ENCODE measurements at places on chromosomes 5 and 9. TPM values are rescaled to one million over a fixed set of nuclear protein-coding genes. Genes with fewer than 3 reads are reported as not detected.

DNA sequence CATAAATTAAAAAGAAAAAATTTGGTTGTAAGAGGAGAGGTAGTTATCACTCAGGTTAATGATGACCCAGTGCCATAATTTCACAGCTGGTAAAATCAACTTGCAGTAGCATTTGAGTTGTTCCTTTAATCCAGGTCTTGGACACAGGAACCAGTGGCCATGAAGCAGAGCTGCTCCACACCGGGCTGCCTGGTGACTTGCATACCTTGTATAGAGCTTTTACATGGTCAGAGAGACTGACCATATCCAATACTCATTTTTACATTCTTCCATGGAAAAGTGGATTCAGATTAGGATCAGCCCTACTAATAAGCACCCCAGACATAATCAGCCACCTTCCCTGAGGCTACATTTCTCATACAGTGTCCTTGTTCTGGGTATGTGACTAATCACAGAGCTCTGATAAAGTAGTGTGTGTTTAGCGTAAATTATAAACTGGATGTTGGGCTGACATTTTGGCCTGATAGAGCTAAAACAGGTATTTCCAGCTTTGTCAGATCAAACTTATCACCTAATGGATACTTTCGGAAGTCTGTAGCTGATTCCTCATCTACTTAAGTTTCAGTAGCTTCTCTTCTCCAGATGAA is 77.0 kb upstream of the ZSWIM6 start:
- no peak for DNase-seq

- no peak for DNase-seq
These were observed 247.0 kb downstream of the TRPM3 start for GRCh38 chr9:70874451-70874850.

DNA sequence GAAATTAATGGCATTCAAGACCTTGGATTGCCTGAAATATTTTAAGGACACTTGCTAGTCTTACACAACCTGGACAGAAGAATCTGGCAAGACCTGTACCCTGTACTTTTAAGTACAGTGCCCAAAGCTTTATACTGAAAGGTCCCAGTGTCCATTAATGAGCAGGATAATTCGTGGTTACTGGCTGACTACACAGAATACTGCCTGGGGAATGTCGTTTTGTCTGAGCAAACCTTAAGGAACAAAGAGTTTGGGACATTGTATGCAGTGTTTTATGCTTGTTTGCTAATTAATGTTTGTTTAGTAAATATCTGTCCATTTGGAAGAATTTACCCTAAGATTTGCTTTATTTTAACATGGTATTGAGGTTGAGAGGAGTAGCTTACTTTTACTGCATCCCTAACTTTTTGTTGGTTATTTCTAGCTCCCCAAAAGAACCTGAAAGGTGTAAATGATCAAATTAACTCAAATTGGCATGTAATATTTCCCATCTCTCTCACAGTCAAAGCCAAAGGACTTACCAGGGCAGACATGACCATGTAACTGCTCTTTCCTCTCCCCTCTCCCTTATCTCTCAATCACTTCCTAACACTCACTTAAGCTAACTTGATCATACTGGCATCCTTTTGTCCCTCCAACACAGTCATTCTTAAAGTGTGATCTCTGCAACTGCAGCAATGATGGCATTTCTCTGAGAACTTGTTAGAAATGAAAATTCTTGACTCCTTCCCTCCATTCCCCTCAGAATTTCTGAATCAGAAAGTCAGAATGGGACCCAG is 15.7 kb downstream of the RANBP3L start:
- DNase-seq, result no peak

- no peak for DNase-seq
These were observed 48.1 kb downstream of the PAX5 start for GRCh38 chr9:36985769-36986467.

GRCh38 chr5:35482167-35482755 is 135.4 kb upstream of the SPEF2 start:
- DNase-seq, result no peak

GRCh38 chr9:107484117-107484723 is 5.3 kb downstream of the KLF4 start:
- DNase-seq, result peak; percentile 49

DNA sequence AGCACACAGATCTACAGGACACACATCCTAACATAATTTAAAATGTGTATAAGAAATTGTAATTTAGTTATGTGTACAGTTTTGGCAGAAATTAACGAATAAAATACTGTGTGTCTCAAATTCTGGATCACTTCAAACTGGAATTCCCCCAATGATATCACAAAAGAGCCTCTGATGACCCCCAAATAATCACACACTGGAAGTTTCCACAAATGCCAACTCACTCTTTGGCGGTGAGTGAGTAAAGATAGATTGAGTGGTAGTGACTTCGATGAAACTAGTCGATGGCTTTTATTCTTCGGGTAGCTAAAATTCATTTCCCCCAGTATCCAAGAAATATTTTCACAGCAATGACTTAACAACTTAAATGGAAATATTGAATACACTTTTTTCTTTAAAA is 2.2 kb downstream of the ZNF366 start:
- no peak for DNase-seq

DNA sequence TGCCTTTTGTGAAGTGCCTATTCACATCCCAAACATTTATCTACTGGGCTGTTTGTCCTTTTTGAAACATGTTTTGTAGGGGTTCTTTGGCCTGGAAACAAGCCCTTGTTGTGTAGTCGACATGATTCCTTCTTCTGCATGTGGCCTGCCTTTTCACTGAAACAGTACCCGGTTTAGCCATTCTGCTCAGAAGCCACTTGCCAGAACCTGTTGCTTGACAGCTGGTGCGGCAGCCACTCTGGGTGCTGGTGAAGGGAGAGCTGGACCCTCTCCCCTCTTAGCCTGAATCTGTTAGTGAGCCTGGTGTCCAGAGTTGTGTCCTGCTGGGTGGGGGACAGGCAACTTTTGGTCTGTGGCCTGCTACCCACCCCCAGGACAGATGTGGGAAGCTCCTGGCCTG is 128.8 kb upstream of the CACNA1B start:
- no peak for DNase-seq

- no peak for DNase-seq
These were observed 23.3 kb upstream of the F2R start for GRCh38 chr5:76692651-76693050.

GRCh38 chr9:117046666-117047327 is 359.7 kb downstream of the TRIM32 start:
- no peak for DNase-seq

DNA sequence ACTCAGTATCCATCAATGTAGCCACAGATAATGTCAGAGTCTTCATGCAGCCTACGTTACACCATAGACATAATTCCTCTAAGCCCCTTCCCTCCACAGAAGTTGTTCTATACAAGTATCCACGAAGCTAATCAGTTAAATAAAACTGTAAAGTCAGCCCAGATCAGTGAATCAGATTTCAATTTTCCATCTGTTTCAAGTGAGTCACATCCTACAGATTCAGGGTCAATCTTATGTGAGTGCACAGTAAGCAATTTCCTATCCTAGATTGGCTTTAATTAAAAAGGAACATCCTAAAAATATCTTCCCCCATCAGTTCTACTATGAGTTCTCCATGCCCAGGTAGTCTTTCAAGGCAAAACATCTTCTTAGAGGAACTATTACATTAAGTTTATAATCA is 402.5 kb downstream of the EFNA5 start:
- DNase-seq, result no peak

GRCh38 chr5:2565147-2565546 is 186.3 kb downstream of the IRX2 start:
- DNase-seq, result no peak

GRCh38 chr5:158698023-158698639 is 401.6 kb downstream of the EBF1 start:
- DNase-seq, result no peak

DNA sequence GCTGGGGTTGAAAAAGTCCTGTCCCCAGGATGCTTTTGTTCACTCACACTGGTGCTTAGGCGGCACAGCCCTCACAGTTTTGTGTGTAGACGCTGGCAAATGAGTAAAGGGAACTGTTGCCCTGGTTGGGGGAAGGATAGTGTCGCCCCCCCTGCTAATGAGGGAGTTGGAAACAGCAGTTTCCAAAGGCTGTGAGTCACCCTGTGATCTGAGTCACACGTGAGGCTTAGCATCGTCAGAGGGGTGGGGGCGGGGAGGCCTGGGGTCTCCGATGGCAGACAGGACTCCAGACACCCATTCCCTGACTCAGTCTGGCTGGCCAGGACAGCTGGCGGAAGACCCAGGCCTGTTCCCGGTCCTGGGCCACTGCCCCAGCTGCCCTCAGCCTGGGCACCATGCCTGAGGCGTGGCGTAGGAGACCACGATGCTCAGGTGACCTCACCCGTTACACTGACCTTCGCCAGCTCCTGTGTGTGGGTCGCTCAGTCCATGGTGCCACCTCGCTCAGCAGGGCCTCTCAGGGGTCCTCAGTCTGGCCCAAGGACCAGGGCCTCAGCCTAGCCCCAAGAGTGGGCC is 2.9 kb downstream of the DNAJB5 start:
- no peak for DNase-seq

- DNase-seq, result no peak
These were observed 71.5 kb downstream of the SIL1 start for GRCh38 chr5:139126711-139127111.

- no peak for DNase-seq
These were observed 9.5 kb downstream of the ACO1 start for GRCh38 chr9:32393911-32394310.

DNA sequence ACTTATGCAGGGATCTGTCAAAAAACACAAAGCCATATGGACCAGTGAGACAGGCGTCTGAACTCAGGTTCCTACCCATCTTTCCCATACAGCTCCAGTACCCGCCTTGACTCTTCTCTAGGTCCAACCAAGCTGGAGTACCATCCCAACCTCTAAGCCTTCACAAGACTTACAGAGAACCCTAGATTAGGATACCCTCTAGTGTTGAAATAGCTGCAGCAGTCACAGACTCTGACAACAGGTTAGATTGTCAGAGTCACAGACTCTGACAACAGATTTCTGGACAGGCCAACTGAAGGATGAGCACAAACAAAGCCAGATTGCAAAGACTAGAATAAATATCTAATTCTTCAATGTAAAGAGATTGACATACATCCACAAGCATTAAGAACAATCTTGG is 266.1 kb downstream of the GRIA1 start:
- no peak for DNase-seq

- no peak for DNase-seq
These were observed 15.7 kb upstream of the SLC1A3 start for GRCh38 chr5:36590513-36591286.

DNA sequence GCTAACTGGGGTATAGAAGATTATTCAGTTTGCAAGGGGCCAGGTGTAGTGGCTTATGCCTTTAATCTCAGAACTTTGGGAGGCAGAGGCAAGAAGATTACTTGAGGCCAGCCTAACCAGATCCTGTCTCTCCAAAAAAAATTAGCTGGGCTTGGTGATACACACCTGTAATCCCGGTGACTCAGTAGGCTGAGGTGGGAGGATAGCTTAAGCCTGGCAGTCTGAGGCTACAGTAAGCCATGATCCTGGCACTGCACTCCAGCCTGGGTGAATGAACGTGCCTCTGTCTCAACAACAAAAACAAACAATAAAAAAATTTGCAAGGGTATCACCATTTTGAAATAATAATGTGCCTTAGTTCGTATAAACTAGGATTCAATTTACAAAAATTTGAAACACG is 51.3 kb downstream of the BAAT start:
- DNase-seq, result no peak

GRCh38 chr5:74851684-74852353 is 14.4 kb downstream of the FAM169A start:
- DNase-seq, result no peak

GRCh38 chr5:56083286-56083854 is 88.6 kb upstream of the IL6ST start:
- DNase-seq, result no peak

GRCh38 chr9:112069318-112070169 is 105.6 kb downstream of the SUSD1 start:
- DNase-seq, result no peak

GRCh38 chr5:78925129-78925876 is 59.8 kb downstream of the ARSB start:
- no peak for DNase-seq

GRCh38 chr9:30982301-30982700 is 1402.1 kb upstream of the ACO1 start:
- DNase-seq, result no peak

- no peak for DNase-seq
These were observed 24.5 kb upstream of the LTC4S start for GRCh38 chr5:179769271-179769670.

- no peak for DNase-seq
These were observed 13.5 kb upstream of the TTLL11 start for GRCh38 chr9:122106576-122106975.

GRCh38 chr9:71975833-71976232 is 64.4 kb downstream of the C9orf85 start:
- no peak for DNase-seq

DNA sequence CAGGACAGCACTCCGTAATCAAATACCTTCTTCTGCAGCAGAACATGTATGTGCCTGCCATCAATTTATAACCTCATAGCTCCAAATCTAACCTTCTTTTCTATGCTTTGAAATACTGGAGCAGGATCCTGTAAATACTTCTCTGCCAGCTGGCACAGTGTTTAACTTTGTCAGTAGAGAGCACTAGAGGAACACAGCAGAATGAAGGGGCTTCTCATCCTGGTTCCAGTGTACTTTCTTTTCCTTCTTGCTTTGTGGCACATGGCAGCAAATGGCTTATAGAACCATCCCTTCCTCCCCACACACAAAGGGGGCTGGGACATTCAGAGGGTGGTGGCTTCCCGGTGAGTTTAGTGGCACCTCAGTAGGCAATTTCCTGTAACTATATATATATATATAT is 3.8 kb upstream of the FBXW11 start:
- DNase-seq, result no peak

GRCh38 chr5:5967944-5968343 is 410.4 kb downstream of the MED10 start:
- DNase-seq, result no peak

The TBC1D13 gene
- polyA plus RNA-seq, result 37.2 TPM

The TAS2R1 gene
- polyA plus RNA-seq, result not detected

The CMBL gene
- polyA plus RNA-seq, result 39.3 TPM

The FGF10 gene
- polyA plus RNA-seq, result 10.4 TPM

The SLC25A46 gene
- 59.2 TPM for polyA plus RNA-seq

The LCN2 gene
- 1.8 TPM for polyA plus RNA-seq

The GLDC gene
- polyA plus RNA-seq, result 18.2 TPM

The GABBR2 gene
- 4.5 TPM for polyA plus RNA-seq

The CDC14B gene
- polyA plus RNA-seq, result 32.9 TPM

The SH3PXD2B gene
- polyA plus RNA-seq, result 31.5 TPM

The COL5A1 gene
- polyA plus RNA-seq, result 95.0 TPM

The SPTLC1 gene
- 88.6 TPM for polyA plus RNA-seq

The SMC2 gene
- polyA plus RNA-seq, result 44.2 TPM

The NR5A1 gene
- polyA plus RNA-seq, result not detected

The PTRH1 gene
- 7.4 TPM for polyA plus RNA-seq

The C1QTNF2 gene
- 0.90 TPM for polyA plus RNA-seq

The PCDHA13 gene
- not detected for polyA plus RNA-seq

The LCP2 gene
- polyA plus RNA-seq, result 4.3 TPM

The LCN9 gene
- polyA plus RNA-seq, result not detected

All from left renal cortex interstitium (tissue), 4 donors.